ENCODE measurements at places on chromosomes 5 and 9. TPM values are rescaled to one million over a fixed set of nuclear protein-coding genes. Genes with fewer than 3 reads are reported as not detected.

TMEM252 gene
- total RNA-seq = not detected

NR2F1 gene
- total RNA-seq = 10.2 TPM

ADAMTS19 gene
- total RNA-seq = 0.33 TPM

NFIB gene
- total RNA-seq = 39.1 TPM

RASEF gene
- total RNA-seq = 0.07 TPM

EPB41L4A gene
- 7.3 TPM for total RNA-seq

PHF24 gene
- total RNA-seq = 0.10 TPM

GABRP gene
- total RNA-seq = not detected

GPR151 gene
- total RNA-seq = not detected

CYSRT1 gene
- 0.33 TPM for total RNA-seq

IFNA13 gene
- total RNA-seq = not detected

AQP7 gene
- total RNA-seq = not detected

OMD gene
- 1.2 TPM for total RNA-seq

ANKRD18A gene
- not detected for total RNA-seq

LRRTM2 gene
- 0.63 TPM for total RNA-seq

SLCO6A1 gene
- total RNA-seq = not detected

ADRB2 gene
- total RNA-seq = 1.2 TPM

NUTM2F gene
- not detected for total RNA-seq
